ENCODE measurements at places on chromosomes 4 and X.

DNA sequence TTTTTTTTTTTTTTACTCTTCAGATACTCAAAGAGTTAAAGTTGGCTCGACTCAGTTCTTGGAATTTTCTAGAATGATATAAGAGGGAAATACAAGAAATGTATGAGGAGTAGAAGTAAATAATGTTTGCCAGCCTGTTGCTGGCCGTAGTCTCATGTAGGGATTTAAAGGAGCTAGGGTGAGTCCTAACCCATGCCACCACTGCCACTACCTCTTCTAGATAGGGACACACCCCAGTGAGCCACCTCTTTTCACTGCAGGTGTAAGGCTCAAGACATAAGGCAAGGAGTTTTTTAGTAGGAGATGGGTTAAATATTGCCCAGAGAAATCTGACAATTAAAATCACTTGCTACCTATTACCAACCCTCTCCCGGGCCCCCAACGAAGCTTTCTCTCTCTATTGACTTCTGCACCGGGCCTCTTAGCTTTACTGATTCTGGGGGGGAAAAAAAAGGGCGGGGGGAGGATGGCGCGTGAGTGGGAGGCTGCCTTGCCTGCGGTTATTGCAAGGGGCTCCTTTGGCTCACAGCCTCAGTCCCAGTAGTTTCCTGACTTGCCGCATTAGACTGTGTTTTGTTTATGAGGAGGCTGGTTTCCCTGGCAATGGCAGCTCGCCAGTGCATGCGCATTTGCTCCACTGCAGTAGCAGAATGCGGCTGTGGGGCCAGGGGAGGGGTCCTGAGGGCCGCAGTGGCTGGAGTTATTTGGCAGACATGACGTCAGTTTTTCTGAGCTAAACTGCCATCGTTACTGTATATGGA is 3.0 kb downstream of the LINC00632 start:
- peak; percentile 29 for DNase-seq

DNA sequence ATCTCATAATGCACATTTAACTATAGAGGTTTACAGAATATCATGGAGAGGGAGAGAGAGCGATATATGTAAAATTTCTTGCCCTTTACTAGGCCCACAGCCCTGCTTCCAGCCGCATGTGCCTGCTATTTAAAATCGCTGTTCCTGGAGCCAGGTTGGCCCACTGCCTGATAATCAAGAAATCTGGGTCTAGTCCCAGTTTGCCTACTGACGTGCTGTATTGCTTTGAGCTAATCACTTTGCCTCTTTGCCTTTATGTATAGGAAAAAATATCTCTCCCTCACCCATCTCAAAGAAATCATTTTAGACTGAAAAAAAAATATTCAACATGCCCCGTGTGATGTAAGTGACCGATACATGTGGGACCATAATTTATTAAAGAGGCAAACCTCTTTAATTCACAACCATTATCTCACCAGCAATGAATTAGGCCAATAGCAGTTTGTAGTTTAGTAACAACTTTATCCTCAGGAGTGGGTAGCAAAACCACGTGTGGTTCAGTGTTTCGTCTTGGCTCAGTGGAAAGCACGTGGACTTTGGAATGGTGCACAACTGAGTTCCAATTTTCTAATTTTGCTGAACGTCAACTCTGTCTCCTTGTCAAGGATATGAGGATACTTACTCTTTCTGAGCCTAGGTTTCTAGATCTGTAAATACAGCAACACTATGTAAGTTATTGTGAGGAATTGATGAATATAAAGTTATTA is 62.6 kb downstream of the GRXCR1 start:
- no peak for DNase-seq

DNA sequence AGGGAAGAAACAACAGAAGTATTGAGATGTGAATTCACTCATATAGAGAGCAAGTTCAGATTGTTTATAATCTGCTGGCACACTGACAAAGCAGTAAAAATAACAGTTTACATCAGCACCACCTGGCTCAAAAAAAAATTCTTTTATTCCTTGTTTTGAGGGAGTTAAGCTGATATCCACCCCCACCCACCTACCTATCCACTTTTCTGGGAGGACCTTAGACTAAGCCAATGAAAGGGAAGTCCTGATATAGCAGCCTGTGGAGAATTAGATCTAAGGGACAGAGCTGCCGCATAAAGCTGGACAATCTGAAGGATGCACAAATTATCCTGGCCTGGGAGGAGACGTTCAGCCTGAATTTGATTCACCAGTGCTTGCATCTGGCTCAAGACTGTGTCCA is 264.5 kb downstream of the RCHY1 start:
- no peak for DNase-seq

DNA sequence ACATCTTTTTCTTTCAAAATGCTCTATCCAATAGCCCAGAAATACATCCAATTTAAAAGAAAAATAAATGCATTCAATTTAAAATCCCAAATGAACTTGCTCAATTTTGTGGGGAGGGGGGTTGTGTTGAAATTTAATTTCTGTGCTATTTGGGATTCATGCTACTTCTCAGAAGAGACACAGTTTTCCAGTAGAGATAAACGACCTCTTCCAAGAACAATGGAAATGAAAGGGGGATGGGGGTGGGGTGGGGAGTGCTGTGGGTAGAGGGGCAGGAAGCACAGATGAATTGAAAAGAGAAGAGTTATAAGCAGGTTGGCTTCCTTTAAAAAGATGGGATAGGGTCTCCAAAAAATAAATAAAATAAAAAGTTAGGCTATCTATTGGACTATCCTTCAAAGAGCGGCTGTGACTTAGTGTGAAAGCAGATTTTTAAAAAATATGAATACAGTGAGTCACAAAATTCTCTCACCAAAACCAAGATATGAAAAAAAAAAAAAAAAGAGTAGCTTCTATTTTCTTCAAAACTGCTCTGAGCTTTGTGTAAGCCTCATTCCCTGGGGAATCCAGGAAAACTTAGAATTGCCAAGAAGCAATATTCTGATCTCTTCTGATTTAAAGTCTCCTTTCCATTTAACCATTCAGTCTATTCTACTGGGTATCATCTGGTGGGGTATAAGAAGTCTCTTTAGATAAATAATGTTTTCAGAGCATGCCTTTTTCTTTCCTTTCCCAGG is 324.3 kb downstream of the PTTG2 start:
- no peak for DNase-seq

DNA sequence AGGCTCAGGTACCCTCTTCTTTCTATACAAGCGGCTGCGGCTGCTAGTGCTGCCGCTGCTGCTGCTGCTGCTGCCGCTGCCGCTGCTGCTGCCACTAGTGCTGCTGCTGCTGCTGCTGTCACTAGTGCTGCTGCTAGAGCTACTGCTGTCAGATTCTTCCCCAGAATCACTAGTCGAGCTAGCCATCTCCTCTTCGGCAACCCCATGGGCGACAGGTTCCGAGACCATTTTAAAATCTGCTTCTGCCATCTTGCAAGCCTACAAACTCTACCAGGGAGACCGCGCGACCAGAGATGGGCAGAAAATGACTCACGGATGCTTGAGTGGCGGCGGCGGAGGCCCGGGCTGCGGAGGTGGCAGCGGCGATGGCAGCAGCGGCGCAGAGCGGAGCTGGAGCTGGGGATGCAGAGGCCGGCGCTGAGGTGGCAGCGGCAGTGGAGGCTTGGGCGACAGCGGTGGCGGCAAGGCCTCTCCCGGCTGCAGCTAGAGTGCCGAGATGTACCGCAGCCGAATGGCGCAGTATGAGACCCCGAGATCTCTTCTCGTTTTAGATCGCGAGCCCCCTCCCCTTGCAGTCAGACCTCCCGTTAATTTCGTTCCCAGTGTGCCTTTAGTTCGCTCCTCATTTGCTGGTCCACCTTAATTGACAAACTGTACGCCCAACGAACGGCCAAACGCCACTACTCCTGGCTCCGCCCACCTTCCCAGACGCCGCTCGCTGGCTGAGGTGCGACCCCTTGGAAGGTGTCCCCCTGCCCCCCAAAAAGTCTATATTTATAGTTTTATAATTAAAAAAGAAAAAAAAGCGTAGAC is at the start of gene NAP1L3:
NAP1L3 (minus strand) TSS at position 523 of the 813 bp plus-strand sequence; CDS start at position 249, 274 bp downstream.
- peak; percentile 69 for DNase-seq

DNA sequence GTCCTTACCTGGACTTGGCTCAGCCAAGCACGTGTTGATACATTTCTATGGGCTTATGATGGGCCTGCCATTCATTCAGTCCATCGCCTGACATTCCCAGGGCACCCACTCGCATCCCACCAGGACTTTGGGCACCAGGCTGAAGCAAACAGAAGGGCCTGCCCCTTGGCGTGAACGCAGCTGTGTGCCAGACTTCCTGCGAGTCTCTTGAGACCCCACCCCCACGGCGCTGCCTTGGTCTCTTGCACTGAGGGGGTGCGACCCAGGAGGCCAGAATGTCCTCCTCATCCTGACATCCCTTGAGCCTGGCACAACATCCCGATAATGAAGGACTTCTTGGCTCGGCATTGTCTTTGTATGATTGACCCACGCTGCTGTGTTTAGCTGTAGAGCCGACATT is 1.5 kb upstream of the PSAPL1 start:
- DNase-seq: no peak

DNA sequence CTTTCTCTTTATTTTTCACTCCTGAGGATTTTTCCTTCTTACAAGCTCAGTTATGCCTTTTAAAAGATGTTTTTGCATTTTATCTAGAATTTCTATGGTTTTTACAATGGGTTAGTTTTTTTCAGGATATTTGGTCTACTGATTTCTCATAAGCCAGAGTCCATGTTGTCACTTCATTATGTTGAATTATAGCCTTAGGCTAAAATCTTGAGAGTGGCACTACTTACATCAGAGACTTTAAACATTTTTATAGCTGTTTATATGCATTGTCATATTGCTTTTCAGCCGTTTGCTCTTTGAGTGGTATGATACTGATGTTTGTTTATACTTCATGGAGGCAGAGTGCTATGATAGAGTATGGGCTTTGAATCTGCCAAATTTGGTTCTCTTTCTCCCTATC is 36.4 kb downstream of the CXorf58 start:
- no peak for DNase-seq

DNA sequence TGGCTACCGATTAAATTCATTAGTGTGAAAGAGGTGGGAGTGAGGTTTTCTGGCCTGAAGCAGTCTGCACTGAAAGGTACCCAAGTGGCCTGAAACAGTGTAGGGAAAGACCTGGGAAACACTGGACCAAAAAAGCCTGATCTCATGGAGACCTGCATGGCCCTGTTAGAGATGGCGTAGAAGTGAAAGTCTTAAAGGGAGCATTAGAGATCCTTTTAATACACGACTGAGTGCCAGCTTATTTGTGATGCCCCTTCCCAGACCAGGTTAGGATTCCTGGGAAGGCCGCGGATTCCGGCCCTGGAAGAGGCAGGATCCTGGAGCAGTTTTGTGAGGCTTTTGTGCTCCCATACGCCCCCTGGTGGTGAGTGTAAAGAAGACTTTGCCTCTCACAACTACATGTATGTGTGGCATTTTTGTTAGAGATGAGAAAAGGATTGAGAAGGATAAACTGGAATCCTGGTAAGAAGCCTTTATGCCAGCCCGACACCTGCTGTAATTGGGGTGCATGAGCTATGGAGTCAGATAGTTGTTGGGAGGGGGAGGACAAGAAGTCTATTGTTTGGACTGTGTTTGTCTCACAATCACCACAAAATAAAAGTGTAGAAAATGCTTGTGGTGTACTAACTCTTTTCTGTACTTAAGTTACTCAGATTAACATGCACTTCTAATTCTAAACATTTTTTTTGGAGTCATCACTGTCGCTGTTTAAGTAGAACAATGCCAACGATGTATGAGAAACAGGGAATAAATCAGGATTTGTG is 54.0 kb downstream of the JADE1 start:
- peak; percentile 62 for DNase-seq

- no peak for DNase-seq
Observed at GRCh38 chr4:19386786-19387185, 864.9 kb upstream of the SLIT2 start.

- DNase-seq: peak; percentile 21
Observed at GRCh38 chr4:77007358-77008230, 58.0 kb downstream of the SEPTIN11 start.

GRCh38 chr4:169948271-169948670 is 77.9 kb downstream of the MFAP3L start:
- DNase-seq: no peak

DNA sequence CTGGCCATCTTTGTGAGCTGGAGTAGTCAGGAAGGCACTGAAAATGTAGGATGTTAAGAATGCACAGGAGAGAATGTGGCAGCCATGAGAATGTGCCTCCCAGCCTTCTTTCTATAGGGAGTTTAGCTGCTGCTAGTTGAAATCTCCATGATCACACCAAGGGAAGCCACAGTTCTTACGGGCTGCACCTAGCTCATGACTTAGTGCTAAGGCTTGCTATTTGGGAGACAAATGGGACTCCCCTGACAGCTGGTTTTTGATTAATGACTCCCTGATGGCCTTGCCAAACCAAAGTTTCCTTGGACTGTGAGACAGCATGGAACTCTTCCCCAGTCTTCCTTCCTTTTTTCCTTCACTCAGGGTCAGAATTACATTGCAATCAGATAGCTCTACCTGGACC is 9.2 kb downstream of the CTSO start:
- no peak for DNase-seq

GRCh38 chr4:171594293-171594692 is 218.9 kb upstream of the GALNTL6 start:
- no peak for DNase-seq

DNA sequence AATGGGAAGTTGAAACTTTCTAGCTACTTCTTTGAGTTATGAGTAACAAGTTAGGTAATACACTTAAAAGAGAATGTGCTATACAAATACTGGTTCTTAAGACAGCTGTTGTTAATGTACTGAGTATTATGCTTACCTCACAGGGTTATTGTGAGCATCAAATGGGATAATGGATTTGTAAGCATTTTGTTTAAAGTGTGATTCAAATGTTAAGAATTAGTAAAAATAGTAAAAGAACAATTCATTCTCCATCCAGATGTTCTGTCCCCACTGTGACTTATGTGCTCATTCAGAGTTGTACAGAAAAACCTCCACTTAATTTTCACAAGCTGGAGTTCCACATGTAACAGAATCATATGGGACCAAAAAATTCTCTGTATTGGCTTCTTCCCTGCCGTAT is 63.6 kb downstream of the AR start:
- no peak for DNase-seq

DNA sequence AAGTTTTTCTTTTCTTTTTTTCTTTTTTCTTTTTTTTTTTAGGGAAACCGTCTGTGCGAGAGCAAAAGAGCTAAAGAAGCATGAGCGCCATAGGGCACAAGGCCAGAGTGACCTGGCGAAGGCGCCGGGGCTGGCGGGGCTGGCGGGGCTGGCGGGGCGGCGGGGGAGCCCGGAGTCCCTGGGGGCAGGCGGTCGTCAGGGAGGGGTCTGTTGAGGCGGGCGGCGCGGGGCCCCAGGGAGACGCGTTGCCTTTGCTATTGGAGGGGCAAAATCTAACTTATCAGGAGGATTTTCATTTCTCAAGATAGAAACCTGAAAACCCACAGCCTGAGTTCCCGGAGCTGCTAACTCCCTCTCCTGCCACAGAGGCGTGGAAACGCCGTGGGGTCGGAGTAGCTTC is 135.6 kb upstream of the SMAD1 start:
- no peak for DNase-seq

Data from AG08396 (cell line).